T-helper 1 cell (primary cell): ENCODE measurements at places on chromosomes 5 and 9.

GRCh38 chr9:131685753-131686706 is 53.8 kb downstream of the RAPGEF1 start:
- no peak for DNase-seq

DNA sequence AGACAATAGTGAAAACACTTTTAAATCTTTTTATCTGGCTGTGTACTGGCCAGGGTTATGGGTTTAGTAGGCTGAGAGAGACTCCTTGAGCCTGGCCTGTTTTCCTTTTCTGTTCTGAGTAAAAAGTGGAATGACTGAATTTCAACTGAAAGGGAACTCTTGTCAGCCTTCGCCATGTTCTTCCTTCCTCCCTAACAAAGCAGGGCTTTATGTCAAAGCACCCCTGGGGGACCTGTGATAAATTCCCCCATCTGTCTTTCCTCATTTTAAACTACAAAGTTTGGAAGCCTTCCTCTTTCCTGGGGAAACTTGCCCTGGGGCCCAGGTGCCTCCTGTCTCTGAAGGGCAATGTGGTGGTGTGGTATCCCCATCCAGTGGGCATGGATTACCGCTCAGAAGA is 29.7 kb downstream of the LARP1 start:
- DNase-seq: no peak

DNA sequence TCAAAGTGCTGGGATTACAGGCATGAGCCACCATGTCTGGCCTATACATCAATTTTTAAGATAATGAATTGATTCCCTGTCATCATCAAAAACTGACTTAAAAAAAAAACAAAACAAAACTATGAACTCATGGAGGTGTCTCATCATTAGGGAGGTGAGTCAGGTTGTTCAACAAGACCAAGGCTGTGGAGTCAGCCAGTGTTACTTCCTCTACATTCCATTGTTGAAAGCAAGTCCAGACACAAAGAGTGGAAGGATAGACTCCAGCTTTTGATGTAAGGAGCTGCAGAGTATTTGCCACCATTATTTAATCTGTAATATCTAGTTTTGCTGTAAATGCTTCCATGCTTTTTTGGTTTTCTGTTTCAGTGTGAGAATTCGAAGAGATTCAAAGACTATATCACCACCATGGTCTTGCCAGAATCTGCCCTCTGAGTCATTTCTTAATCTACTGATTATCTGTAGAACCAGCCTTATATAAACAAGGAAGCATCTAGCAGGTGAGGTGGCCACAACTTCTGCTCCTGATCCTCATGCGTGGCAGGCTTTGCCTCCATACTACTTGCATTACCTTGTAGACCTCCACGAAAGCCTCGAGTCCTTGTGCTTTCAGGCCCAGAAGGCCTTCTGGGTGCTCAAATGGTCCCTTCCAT is 156.1 kb downstream of the FGF1 start:
- DNase-seq: no peak

- DNase-seq: no peak
These were observed 21.6 kb downstream of the NEUROG1 start for GRCh38 chr5:135514116-135514515.
